Stimulated activated CD8-positive, alpha-beta memory T cell treated with anti-CD3 and anti-CD28 coated beads, Interleukin-15, amount 100 ng/mL, for 24 hours (primary cell): ENCODE measurements at places on chromosomes 6 and 20.

- no peak for DNase-seq
These were observed 111.4 kb upstream of the ATXN1 start for GRCh38 chr6:16872543-16873235.

- DNase-seq, result no peak
These were observed 31.4 kb downstream of the TFAP2A start for GRCh38 chr6:10383331-10384090.

DNA sequence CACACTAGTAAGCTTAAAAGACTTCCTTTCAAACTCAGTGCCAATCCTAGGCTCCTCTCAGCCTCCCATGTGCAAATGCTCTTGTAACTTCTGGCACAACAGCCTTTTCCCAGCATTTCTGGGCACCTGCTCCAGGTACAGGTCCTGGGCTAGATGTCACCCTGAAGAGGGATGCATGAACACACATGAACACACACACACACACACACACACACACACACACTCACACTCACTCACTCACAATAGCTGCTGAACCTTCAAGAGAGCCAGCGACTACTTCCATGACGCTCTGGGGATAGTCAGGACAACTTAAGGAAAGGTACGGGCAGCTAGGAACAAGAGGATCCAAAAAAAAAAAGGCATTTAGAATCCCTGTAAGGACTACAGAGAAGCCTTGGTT lies 122.8 kb downstream of the INSM1 start:
- no peak for DNase-seq

GRCh38 chr20:54113566-54113965 lies 43.2 kb upstream of the BCAS1 start:
- no peak for DNase-seq

DNA sequence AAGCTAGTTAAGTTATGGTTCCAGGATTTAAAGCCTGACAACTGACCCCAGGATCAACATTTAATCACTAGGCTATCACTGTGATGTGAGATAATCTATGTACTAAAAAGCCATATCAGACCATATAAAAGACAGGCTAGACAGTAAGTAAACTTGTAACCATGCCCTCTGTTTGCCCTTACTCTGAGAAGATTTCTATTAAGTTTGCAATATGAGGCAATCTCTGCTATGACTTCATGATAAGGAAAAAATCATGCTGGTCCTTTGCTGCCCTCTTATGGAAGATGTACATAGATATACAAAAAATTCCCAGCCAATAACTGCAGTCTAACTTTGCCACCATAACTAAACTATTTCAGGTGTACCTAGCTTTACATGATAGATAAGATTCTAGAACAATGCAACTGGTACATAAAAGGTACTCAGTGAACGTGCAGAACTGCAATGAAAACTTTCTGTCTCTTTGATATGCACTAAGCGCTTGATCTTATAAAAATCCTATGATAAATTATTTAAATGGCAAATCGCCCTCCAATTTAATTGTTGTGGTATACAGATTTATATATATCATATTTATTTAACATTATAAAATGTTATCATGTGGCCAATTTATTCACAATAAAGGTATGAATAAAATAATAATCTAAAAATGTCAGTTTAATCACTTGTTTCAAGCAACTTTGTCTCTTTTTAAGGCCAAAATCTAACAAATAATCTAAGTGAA lies 70.5 kb downstream of the FAM217A start:
- DNase-seq, result no peak

DNA sequence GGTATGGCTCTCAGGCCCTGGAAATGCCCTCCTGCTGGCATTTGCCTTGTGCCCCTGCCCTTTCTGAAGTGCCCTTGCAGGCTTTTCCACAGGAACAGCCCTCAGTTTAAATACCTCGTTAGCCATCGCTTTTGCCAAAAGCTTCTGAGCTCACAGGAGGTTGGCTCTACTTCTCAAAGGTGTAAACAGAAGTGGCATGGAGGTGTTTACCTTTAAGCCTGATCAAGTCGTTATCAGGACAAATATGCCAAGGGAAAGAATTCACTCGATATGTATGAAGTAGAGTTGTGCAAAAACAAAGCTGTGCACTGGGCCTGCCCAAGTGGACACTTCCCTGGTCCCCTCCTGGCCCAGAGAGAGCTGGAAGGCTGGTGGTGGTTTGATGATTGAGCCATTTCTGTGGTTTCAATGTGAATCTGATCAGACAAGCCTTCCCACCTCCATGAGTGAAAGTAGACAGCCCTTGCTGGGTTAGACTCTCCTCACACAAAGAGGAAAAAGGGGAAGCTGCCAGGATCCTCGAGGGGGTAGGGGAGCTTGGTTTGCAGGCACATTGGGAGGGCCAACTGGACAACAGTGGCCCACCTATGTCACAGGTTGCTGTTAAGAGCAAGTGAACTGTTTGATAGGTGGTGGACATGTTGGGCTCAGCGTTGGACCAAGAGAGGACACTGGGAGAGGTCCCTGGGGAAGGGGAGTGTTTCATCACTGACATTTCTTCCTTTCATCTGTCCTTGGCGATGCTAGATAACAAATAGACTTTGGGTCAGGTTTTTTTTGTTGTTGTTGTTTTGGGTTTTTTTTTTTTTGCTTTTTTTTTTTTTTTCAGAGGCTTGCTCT lies 98.7 kb downstream of the ZDHHC14 start:
- no peak for DNase-seq

DNA sequence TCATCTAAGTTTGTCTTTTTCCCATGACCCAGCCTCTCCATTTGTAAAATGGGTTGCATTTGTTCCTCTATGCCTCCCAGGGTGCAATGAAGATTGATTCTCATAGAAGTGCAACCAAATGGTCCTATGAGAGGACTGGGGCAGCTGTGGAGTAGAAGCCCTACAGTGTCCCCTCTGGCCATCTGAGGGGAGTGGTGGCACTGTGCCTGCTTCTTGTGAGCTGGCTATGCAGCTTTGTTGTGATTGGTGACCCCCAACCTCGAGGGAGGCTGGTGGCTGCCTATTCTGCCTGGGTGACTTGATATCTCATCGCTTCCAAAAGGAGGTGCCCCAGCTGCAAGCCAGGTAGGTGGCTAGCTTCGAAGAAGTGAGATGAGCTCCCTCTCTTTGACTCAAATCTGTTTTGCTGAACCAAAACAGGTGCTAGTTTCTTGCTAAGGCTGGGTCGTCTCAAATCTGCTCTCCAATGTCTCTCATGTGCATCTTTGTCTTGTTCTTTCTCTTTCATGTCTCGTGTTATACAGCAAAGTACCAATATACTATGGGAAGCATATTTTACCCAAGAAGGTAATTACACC lies 33.9 kb downstream of the TXLNB start:
- DNase-seq, result no peak

GRCh38 chr20:59576216-59576953 lies 28.0 kb upstream of the PHACTR3 start:
- DNase-seq, result no peak

GRCh38 chr6:82711105-82711827 lies 347.6 kb downstream of the TPBG start:
- DNase-seq, result no peak
